Activated naive CD8-positive, alpha-beta T cell treated with anti-CD3 and anti-CD28 coated beads for 36 hours (primary cell): ENCODE measurements at places on chromosomes 1 and 21. TPM values are rescaled to one million over a fixed set of nuclear protein-coding genes. Genes with fewer than 3 reads are reported as not detected.

DNA sequence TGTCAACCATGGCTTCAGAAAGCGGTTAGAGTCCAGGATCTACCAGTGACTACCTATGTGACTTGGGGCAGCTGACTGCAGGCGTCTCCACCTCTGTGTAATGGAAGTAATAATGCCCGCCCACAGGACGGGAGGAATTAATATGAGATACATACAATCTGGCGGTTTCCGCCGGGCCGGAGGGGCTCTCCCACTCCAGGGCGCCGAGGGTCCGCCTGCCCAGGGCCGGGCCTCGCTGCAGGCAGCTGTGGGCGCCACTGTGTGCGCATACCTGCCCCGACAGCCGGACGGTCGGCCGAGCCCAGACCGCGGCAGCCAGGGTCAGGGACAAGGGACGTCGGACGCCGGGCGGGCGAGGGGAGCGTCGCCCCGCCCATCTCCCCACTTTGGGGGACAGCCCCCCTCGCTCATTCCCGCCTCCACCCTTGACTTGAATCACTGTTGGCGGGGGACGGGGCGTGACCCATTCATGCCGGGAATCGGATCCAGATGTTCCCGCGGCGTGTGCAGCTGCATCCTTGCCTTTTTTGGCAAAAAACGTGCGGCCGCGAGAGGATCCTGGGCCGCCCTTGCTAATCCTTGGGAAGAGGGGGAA is 6.0 kb upstream of the SF3A3 start:
- no peaks in the 10 kb centered on the region for H3K27me3 ChIP-seq
- peaks cover 35% of the 10 kb centered on the region for H3K4me1 ChIP-seq
- H3K4me3 ChIP-seq = peak overlapping the region; percentile 72
- H3K27ac ChIP-seq = peak overlapping the region; percentile 84

- no peaks in the 10 kb centered on the region for H3K36me3 ChIP-seq
- DNase-seq = no peak
- H3K27ac ChIP-seq = no peak overlapping the region
- no peaks in the 10 kb centered on the region for H3K4me1 ChIP-seq
- H3K27me3 ChIP-seq = no peaks in the 10 kb centered on the region
- no peak overlapping the region for H3K4me3 ChIP-seq
Measured at GRCh38 chr1:39777306-39777705, 6.2 kb upstream of the OXCT2 start.

Gene HCRTR1
- total RNA-seq = not detected

DNA sequence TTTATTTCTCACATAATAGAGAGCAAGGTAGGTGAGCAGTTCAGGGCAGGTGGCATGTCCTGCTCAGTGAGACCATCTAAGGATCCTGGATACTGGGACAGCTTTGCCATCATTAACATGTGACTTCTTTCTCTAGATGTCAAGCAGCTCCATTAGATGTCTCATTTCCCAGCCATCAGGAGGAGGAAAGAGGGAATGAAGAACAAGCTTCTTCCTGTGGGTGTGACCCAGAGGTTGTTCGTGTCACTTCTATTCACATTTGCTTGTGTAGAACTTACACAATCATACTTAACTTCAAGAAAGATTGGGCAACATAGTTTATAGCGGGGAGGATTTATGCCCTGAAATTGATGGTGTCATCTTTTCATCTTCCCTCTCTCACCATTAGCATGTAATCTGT is 169.2 kb upstream of the B3GALT2 start:
- no peak overlapping the region for H3K4me3 ChIP-seq
- DNase-seq = no peak
- no peaks in the 10 kb centered on the region for H3K27me3 ChIP-seq
- no peaks in the 10 kb centered on the region for H3K36me3 ChIP-seq
- no peaks in the 10 kb centered on the region for H3K4me1 ChIP-seq

Gene SLC26A9
- total RNA-seq = not detected

Gene TCHHL1
- not detected for total RNA-seq

DNA sequence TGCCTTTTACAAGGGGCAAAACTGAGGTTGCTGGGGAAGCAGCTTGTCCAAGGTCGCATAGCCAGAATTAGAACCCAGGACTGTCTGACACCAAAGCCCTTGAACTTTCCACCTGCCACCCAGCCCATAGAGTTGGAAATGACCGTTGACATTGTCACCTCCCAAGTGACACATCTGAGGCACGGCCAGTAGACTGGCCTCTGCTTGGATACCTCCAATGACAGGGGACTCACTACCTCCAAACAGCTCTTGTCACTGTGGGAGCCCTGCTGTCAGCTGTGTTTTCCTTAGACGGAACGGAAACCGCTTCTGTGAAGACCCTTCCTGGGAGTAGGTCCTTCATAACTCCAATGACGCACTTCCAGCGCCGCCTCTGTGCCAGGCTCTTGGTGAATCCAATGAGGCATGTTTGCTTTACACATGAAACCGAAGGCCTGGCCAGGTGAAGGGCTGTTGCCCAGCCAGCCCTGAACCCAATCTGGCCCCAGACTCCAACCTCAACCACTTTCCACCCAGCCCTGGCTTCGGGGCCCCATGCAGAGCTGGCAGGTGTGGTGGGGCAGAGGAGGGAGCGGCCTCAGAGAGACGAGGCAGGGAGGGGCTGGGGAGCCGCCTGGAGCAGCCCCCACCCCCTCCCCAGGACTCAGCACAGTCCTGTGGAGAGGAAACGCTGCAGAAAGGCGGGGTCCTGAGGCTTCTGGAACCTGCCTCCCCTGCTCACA is 109.2 kb upstream of the IFFO2 start:
- no peak for DNase-seq
- no peaks in the 10 kb centered on the region for H3K4me1 ChIP-seq
- no peak overlapping the region for H3K4me3 ChIP-seq
- H3K36me3 ChIP-seq = peaks cover 3% of the 10 kb centered on the region
- peaks cover 7% of the 10 kb centered on the region for H3K27me3 ChIP-seq

DNA sequence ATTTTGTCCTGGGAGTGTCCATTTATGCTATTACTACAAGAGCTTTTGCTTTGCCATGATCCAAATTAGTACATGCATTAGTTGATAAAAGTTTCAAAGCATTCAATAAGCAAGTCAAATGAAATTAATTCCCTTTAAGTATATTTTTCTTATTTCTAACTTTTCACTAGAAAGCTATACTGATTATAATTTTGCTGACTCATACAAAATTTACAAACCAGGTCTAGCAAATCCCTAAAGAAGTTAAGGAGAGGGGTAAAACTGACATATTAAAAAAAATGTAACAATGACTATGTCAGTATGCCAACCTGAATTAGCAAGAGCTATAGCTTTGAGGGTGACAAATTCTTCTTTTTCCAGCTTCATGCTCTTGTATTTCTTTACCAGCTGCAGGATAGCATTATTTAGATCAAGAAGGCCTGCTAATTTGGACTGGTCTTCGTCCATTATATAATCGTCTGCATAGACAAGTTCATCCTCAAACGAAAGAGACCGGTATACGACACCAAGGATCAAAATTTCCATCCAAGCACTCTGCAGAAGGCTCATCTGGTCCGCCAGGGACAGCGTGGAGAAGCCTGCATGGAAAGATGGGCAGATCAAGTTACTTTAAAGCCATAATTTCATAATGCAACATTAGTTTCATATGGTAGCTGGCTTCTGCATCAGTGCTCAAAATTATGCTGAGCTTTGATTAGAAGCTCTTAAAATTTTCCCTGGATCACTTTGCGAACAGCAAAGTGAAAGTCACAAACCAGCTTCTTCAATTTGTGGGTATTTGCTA is 95.8 kb upstream of the USH2A start:
- no peaks in the 10 kb centered on the region for H3K27me3 ChIP-seq
- no peak overlapping the region for H3K4me3 ChIP-seq
- H3K27ac ChIP-seq = no peak overlapping the region
- no peaks in the 10 kb centered on the region for H3K36me3 ChIP-seq

Gene FAM3B
- total RNA-seq = not detected
